Activated CD8-positive, alpha-beta memory T cell treated with anti-CD3 and anti-CD28 coated beads, Interleukin-2, amount 50 U/mL, for 48 hours (primary cell): ENCODE measurements at places on chromosomes 4 and X.
A peak's percentile ranks its signal among the peaks of the same experiment; 100 is the strongest.

GRCh38 chrX:15911734-15912550, 57.3 kb upstream of the AP1S2 start:
- DNase-seq: no peak

- DNase-seq: no peak
These were observed 11.7 kb downstream of the TRMT2B start for GRCh38 chrX:101040197-101040596.

- no peak for DNase-seq
These were observed 317.6 kb downstream of the BCOR start for GRCh38 chrX:39779952-39780783.

DNA sequence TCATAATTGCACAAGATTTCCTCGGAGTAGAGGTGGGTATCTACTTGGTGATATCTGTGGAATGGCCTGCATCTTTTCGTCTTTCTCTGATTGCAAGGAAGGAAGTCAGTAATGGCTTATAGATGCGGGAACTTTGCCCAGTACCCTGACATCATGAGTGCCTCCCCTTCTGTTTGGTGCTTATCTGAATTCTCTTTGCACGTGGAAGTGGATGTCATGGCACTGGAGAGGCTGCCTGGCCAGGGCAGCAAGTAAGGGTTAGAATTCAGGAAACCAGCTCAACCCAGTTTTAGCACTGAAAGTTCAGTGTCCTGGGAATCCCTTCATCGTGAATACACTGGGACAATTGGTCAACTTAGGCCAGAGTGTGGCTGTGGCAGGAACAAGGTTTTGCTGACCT, 83.5 kb upstream of the RAPGEF2 start:
- DNase-seq: no peak

DNA sequence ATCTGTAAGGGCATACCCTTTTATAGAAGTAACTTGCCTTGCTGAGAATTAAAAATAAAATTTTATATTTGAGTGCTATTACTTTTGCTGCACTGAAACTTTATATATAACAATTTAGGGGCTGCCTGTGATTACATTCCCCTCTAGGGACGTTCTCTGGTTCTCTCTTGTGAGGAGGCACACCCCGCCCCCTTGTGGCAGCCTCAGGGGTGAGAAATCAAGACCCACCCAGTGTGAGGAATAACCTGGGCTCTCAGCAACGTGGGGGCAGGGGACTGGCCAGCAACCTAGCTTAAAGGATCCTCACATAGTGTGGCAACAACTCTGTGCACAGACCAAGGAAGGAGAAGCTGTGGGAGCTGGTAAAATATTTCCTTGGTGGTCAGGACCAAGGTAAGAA, 43.7 kb downstream of the MAGEA9 start:
- DNase-seq: peak; percentile 66

GRCh38 chr4:180153587-180153986, 2089.6 kb upstream of the TENM3 start:
- no peak for DNase-seq

GRCh38 chr4:181193131-181193930, 1049.9 kb upstream of the TENM3 start:
- DNase-seq: no peak
